K562 (cell line): ENCODE measurements at places on chromosomes 4 and X.

DNA sequence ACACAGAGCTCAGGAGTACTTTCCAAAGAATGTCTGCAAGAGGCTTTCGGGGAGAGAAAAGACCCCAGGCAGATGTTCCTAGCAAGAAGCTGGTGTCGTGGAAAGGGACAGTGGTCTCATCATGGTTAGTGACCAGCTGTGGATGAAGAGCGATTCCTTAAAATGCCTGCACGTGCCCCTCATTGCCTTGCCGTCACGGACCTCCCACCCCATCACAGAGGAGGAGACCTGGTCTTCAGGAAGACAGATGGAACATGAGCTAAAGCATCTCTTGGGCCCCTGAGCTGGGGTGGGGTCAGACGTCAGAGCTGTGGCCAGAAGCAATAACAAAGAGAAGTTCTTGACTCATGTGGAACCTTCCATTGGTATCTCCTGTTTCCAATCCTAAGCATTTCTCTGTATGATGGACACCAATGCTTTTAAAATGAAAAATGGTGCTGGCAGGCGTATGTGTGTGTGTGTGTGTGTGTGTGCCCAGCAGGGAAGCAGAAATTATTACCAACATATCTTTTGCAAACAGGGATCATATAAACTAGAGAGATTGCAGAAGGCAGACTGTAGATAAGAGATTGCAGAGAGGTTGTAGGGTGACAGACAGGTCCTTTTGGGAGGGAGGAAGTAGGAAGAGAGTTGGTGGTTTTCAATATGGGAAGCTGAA, 25.2 kb upstream of the ASMTL start:
- no peak for DNase-seq

- DNase-seq: no peak
Measured at GRCh38 chrX:24858004-24858746, 157.6 kb downstream of the ARX start.

GRCh38 chr4:42330002-42330592, 67.2 kb upstream of the SHISA3 start:
- DNase-seq: no peak

- DNase-seq: no peak
Measured at GRCh38 chrX:147680251-147680650, 231.5 kb upstream of the FMR1 start.

- DNase-seq: no peak
Measured at GRCh38 chrX:9122519-9123245, 88.8 kb upstream of the FAM9B start.

GRCh38 chrX:109714340-109714958, 18.6 kb downstream of the ACSL4 start:
- DNase-seq: no peak

- peak; percentile 34 for DNase-seq
Measured at GRCh38 chr4:18020145-18020670, 1.3 kb downstream of the LCORL start.

DNA sequence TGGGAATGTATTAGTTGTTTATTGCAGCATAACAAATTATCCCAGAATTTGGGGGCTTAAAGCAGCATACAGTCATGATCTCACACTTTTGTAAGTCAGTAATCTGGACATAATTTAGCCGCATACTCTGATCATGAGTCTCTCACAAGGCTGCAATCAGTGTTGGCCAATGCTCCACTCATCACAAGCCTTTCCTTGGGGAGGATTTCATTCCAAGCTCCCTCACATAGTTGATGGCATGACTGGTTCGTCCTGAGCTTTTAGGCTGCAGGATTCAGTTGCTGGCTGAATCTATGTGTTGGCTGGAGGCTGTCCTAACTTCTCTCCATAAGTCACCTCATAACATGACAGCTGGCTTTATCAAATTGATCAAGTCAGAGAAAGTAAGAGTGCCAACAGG, 1568.6 kb upstream of the PCDH7 start:
- DNase-seq: no peak

GRCh38 chr4:109649872-109650271, 53.4 kb downstream of the CASP6 start:
- no peak for DNase-seq

DNA sequence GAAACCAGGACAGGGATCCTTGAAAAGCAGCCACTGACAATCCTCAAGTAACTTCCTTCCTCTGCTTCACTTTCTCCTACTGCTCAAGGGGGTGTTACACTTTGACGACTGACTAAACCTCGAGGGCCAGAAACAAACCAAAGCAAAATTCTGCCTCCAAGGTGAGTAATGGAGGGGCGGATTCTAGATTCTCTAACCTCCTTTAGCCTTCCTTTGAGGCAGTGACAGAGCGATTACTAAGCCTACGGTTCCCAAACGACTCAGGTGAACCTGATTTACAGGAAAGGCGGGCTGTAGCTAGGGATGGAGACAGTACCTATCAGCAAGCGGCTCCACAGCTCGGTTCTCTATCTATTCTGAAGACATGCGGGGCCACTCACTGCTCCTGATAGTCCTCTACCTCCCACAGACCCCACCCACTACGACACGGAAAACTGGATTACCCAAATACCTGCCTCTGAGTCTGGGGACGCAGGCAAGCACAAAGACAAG, 487 bp downstream of the TBCK start:
- DNase-seq: no peak

DNA sequence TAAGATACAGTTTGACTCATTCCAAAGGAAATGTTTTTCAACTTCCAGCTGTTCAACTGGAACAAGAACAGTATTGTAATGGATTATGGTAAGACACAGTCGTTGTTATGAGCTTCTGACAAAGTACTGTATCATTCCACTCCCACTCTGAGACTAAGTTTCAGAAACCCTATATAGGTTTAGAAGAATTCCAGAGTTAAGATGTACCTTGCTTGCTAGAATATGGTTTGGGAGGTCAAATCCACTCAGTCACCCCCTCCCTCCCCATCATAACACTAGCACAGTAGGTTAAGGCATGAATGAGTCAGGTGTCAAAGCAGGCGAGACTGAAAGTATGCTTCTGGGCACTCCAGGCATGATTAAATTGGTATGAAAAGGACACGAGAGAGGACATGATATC, 339.7 kb downstream of the DMD start:
- DNase-seq: no peak

DNA sequence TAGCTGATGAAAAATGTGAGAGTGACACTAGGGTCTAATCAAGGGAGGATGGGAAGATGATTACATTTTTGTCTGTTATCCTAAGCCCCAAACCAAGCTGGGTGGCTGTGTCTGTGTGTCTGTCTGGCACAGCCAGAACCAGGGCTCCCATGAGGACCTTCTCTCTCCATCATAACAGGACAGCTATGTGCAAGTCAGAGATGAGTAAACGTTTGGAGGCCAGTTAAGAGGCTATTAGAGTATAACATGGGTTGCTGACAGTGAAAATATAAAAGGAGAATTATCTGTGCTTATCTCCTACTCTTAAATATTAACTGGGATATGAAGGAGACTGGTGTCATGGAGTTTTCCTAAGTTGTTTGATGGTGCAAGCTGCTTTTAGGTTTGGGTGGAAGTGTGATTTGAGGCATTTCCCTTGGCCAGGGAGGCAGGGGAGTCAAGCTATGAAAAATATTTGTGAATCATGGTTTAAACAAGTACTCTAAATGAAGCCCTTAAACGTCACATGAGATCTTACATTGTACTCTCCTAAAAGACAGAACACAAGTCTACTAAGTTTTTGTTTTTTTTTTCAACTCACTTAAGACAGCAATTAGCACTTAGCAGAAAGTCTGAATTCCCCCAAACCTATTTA, 156.2 kb downstream of the ENOX2 start:
- no peak for DNase-seq

GRCh38 chr4:140851032-140851636, 94.9 kb upstream of the TBC1D9 start:
- peak; percentile 65 for DNase-seq

GRCh38 chrX:111199505-111199904, 70.8 kb downstream of the CAPN6 start:
- DNase-seq: no peak

GRCh38 chr4:182866746-182867145, 50.4 kb downstream of the DCTD start:
- DNase-seq: no peak

- no peak for DNase-seq
Measured at GRCh38 chr4:1384675-1385372, 21.4 kb downstream of the NKX1-1 start.

GRCh38 chrX:74080165-74080564, 223.8 kb upstream of the ZCCHC13 start:
- no peak for DNase-seq

DNA sequence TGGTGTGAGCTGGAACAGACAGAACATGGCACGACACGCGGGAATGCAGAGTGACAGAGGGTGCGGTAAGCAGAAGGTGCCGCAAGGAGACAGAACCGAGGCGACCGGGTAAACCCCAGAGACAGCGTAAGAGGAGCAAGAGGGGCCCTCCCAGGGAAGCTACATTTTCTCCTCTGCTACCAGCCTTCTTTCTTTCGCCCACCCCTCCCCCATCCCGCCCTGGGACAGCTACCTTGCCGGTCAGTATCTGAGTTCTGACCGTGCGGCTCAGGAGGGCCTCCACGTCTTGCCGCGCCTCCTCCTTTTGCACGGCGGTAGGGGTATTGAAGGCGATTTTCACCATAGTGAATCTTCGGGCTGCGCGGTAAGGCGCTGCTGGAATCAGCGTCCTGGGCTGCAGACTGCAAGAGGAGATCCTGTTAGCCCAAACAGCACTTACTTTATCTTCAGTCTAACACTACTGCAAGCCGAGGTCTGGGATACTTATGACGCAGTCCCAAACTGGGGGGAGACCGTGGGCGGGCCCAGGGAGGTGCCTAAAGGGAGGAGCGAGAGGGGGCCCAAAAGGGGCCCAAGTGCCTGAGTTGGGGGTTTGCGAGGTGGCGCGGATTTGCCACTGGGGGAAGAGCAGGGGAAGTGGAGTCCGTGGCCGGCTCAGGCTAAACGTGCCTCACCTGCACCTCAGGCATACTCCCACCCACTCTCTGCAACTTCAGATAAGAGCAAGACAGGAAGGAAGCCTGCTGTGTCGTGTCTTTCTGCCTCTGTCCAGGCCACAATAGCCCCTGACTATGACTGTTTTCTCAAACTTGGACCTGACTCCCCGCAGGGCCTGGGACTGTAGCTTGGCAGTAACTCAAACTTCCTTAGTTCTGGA, at the start of gene ITM2A:
Gene ITM2A (minus strand): TSS at position 462 of the 877 bp plus-strand sequence. CDS start 119 bp downstream, at position 343.
- peak; percentile 49 for DNase-seq

DNA sequence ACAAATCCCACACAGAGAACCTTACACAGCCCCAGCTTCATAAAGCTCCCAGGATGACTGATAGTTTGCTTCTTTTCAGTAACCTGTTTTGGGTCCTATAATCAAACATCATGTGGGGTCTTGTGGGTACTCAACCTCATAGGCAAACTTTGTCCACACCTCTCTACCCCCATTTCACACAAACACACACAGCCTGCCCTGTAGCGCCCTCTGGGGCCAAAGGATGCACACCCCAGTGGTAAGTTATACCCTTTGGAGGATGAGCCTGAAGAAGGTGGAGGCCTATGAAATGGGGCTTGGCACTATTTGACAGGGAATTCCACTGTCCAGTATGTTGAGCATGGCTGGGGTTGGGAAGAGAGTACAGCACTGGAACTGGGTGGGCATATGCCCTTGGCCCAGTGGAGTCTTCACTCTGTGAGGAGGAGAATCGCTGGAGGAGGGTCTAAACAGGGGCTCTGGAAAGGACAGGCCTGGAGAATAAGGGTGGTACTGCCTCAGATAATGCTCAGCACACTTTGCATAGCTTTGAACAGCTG, 30.5 kb upstream of the COL25A1 start:
- DNase-seq: peak; percentile 19

- no peak for DNase-seq
Measured at GRCh38 chr4:176660561-176660960, 132.2 kb downstream of the VEGFC start.

- no peak for DNase-seq
Measured at GRCh38 chr4:88320780-88321373, 36.5 kb upstream of the PPM1K start.

DNA sequence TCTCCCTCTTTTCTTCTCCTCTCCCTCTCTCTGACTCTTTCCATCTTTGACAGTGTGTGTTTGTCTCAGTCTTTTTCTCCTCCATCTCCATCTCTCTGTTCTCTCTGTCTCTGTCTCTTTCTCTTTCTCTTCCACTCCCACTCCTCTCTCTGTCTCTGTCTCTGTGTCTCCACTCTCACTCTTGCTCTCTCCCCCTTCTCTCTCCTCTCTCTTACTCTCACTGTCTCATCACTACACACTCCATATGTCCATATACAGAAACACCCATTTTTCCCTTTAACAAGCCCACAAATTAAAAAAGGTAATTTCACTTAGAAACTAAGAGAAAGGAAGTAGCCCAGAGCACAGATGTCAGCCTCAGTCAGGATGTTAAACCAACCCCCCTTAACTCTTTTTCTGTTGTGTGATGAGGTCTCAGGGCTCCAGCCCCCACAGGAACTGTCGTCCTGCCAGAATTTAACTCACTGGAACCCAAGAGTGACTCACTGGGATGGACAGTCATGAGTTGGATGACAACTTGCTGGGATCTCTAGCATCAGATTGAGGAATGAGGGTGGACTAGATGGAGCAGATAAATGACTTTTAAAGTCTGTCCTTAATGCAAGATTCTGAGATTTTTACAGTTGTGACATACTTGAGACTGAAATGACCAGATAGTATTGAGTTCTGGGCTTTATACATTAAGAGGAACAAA, 27.5 kb downstream of the OTUD6A start:
- DNase-seq: no peak

- DNase-seq: no peak
Measured at GRCh38 chr4:33537527-33537926, 2706.8 kb downstream of the ARAP2 start.

DNA sequence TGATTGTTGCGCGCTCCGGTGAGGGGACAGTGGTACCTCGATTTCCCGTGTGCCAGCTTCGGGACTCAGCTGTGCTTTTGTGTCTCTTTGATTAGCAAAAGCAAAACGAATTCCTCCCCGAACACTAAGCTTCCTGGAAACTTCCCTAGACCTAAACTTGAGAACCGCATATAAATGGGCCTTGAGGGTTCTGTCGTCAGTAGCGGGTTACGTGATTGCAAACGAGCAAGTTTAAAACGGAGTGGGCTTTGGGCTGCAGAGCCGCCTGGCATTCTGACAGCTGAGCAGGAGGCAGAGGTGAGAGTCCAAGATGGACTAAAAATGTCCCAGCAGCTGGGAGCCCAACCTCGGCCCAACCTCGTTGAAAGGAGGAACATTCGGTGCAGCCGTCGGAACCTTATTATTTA, 1.2 kb upstream of the TAPT1 start:
- DNase-seq: no peak

DNA sequence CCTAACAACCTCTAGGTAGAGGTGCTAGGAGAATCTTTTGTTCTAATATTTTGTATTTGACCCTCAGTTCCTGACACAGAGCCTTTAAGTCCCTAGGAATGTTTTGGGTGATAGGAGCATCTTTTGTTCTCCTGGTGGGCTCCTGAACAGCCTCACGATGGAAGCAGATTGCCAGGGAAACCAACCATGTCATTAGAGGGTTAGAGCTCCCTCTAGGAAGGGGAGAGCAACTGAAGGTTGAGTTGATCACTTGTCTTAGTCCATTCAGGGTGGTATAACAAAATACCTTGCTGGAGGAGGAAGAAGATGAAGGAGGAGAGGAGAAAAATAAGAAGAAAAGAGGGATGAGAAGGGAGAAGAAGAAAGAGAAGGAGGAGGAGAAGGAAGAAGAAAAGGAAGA, 9.2 kb downstream of the VCX start:
- DNase-seq: no peak
